ENCODE measurements at places on chromosomes 13 and 19.

DNA sequence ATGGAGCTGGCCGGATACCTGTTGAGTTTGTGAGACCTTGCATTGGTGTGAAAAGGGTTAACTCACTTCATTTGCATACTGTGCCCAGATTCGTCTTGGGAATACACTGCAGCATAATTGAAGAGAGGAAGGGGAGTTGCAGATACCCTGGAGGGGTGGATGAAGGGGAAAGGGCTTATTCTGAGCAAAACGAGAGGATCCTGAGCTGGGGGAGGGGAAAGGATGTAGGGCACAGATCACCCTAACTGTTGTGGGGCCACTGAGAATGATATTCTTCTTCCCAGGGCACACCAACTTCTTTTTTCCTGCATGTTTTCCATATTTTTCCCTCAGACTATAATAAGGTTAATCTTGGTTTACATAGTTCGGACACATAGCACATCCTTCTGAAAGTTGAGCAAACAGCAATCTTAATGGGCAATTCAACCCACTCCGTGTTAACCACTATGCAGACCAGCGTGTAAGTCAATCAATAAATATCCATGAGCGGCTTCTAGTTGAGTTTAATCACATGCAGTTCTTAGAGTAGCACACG, 11.7 kb upstream of the PTPRS start:
- DNase-seq = no peak

DNA sequence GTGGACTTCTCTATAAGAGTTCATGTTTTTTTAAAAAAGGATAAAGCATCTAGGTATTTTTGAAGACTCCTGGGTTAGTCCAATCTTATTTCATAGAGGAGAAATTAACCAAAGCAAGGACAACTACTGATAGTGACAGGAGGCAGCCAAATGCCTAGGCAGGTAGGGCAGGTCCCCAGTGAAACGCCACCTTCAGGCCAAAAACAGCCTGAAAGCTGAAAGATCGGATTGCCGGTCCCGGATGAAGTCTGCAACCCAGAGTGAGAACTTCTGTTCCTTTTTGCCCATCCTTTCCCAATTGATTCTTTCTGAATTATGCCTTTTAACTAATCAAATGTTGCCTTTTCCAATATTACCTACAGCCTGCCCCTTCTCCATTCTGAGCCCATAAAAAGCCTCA, 6.1 kb upstream of the GGACT start:
- DNase-seq = peak; percentile 52

- peak; percentile 57 for DNase-seq
Measured at GRCh38 chr19:32675720-32676185, at the start of gene RGS9BP. Gene RGS9BP, plus strand, starts transcription at chr19:32675848. Its CDS starts 416 bp downstream, at chr19:32676264.

- peak; percentile 60 for DNase-seq
Measured at GRCh38 chr19:1264801-1265614, 4.1 kb upstream of the CIRBP start.

DNA sequence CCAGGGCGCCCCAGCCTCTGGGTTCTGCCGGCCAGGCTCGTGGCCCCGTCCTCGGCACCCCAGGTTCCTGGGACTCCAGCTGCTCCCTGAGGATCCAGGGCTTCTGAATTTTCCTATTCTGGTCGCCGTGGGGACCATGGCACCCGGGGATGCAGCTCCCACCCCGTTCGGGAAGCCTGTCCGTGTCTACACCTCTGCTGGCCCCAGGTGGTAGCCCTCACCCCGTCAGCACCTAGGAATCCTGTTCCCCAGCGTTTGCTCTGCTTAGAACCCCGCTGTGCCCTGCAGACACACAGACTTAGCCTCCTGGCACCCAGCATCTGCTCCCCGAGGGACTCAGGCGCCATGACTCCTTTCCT, 960 bp downstream of the PPFIA3 start:
- DNase-seq = no peak

- DNase-seq = peak; percentile 78
Measured at GRCh38 chr19:53076984-53077383, 26.2 kb downstream of the ZNF160 start.

DNA sequence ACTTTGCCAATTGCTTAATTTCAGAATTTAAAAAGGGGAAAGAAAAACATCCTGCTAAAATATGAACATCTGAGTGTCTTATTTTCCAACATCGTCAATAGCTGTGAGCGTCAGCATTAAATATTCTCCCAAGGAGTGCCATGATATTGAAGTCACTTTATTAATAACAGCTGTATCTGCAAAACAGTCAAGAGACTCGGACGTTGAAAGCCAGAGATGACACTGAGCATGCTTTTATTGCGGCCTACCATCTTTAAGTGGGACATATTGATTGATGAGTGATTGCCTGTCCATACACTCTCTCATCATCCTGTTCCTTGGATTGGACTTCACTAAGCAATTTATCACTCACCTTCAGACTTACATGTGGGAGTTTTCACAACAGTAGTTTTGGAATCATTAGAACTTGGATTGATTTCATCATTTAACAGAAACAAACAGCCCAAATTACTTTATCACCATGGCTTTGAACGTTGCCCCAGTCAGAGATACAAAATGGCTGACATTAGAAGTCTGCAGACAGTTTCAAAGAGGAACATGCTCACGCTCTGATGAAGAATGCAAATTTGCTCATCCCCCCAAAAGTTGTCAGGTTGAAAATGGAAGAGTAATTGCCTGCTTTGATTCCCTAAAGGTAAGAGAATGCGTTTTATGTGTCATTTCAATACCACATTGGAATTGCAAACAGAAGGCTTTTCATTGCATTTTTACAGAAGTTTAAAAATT, 53.8 kb downstream of the MBNL2 start:
- no peak for DNase-seq

GRCh38 chr13:33322543-33322809, 36.9 kb upstream of the STARD13 start:
- no peak for DNase-seq

- no peak for DNase-seq
Measured at GRCh38 chr13:71303144-71303543, 563.9 kb downstream of the DACH1 start.

DNA sequence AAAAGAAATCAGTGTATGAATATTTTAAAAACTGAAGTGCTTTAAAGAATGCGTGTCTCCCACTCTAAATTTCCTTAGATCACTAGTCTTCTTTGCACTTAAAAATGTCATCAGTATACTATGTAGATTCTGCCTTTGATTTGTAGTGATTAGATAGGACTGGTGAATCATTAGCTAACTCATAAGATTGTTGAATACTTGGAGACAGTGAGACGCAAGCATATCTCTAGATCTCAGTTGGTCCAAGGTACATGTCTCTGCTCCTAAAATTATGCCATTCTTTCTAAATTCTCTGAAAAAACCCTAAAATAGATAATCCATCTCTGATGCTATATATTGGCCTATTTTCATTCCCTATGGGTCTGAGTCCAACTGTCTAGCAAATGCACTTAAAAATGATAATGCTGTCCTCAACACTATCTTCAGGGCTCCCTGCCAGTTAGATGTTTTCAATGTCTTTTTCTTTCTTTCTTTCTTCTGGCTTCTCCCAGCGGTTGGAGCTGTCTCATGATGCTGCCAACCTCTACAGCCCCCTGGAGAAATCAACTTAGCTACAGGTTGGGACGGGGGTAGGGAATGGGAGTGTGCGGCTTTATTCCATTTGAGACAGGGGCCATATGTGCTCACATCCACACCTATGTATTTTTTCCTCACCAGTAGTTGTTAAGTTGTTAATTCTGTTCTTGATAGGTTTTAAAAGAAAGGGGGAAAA, 301.0 kb downstream of the NDFIP2 start:
- DNase-seq = no peak

- DNase-seq = peak; percentile 74
Measured at GRCh38 chr19:13053761-13054625, 48.7 kb downstream of the LYL1 start.

- no peak for DNase-seq
Measured at GRCh38 chr19:3457528-3458228, 22.6 kb downstream of the SMIM24 start.

DNA sequence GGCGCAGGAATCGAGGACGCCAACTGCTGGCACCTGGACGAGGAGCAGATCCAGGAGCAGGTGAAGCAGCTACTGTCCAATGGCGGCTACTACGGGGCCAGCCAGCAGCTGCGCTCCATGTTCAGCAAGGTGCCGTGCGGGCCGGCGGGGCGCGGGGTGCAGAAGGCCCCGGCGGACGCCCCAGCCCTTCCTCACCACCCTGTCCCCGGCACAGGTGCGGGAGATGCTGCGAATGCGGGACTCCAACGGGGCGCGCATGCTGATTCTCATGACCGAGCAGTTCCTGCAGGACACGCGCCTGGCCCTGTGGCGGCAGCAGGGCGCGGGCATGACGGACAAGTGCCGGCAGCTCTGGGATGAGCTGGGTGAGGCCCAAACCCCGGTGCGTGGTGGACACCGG, 13.6 kb downstream of the ZSWIM4 start:
- no peak for DNase-seq

- DNase-seq = no peak
Measured at GRCh38 chr13:106859533-106859904, 291.6 kb upstream of the ARGLU1 start.

GRCh38 chr13:106139942-106140341, 395.5 kb downstream of the EFNB2 start:
- DNase-seq = no peak

Data from endothelial cell (in vitro differentiated cells).